Endothelial cell (in vitro differentiated cells): ENCODE measurements at places on chromosomes 4 and X.

GRCh38 chrX:9429767-9430166 lies 35.1 kb upstream of the TBL1X start:
- no peak for DNase-seq

- no peak for DNase-seq
Measured at GRCh38 chrX:153468008-153468580, 2.3 kb downstream of the HAUS7 start.

DNA sequence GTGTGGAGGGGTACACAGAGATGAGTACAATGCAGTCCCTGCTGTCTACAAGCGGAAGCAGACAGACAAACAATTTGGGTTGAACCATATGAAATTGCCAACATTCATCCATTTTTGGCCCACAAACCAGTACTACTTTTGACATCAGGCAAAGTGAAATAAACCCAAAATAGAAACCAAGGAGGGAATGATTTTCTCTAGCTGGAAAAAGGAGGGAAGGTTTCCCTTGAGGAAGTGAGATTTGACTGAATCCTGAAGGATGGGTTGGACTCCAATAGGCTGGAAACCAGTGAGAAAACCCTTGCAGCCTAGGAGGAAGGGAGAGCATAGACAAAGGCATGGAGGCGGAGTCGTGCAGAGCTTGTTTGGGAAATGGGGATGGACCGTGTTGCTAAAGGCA lies 63.5 kb upstream of the PJA1 start:
- no peak for DNase-seq

DNA sequence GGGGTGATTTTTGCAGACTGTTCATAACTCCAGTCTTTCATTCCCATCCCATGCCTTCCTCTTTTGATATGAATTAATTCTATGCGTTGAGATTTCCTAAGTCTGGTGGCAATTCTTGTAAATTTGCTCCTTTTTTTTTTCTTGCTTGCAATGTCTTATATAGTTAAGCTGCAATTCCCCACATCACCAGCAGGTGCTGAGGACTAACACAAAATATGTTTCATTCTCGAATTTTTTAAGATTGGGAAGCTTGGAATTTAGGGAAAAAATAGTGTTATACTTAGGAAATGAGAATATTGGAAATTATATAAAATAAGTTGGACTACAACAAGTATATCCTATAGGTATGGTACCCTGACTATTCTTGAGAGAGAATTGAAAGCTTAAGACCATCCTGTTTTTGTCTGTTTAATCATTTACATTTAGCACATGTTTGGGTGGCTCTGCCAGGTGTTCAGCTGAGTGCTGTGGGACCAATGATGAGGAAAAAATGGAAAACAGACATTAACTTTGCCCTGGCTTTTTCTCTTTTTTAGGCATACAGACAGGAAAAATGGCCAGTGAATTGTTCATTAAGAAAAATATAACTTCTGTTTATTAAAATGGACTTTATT lies 30.2 kb downstream of the AFF2 start:
- DNase-seq, result no peak

GRCh38 chr4:147844781-147845180 lies 112.9 kb downstream of the ARHGAP10 start:
- DNase-seq, result no peak

GRCh38 chr4:79042079-79042674 lies 102.9 kb upstream of the PAQR3 start:
- peak; percentile 18 for DNase-seq

DNA sequence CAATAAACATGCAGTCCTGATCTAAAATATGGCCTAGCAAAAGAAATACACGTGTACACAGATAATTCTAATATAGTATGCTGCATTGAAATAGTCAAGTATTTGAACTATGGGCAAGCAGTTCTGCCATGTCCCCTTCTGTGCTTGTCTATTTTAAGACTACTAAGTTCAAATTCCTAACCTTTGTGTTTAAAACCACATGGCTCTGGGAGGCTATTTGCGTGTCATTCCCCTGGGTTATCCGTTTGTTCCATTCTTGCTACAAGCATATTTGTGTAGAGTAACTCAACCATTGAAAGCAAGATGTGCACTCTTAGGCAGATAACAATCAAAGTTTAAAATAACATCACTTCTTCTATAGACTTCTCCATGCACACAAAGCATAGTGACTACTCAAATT lies 25.4 kb upstream of the TBC1D1 start:
- no peak for DNase-seq

DNA sequence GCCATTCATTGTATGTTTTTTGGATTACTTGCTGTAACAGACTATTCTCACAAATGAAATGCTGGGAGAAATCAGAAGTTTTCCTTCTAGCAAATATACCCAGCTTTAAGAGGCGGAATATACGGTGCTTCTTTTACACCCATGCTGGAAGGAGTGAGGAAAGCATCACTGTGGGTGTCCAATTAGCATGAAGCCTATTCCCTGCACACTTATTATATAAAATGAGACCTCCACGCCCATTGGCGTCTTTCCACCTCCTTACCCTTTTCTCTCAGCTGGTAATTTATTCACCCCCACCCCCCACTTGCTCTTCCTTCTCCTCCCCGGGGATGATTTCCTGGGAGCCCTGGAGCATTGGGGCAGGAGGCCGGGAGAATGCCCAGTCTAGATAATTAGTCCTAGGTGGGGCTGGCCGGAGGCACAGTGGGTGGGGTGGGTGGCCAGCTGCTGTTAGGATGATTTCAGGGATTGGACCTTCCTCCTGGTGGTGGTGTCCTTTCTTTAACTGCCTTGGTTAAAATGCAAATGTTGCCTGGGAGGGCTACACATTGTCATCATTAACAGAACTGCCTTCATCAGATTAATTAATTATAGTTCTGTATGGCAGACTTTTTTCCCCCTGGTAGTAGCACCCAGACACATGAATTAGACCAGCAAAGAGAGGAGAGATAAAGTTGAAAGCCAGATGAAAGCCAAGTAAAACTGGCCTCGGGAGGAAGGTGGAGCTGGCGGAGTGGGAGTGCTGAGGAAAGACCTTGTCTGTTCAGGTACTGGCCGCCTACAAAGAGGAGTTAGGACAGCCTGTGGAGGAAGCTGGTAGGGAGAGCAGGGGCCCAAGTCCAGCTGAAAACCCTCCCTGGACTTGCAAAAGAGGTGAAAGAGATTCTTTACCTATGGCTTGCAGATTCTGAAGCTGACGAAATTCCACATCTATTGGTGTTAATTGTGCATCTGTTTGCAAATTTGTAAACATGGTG lies 11.4 kb downstream of the SHROOM2 start:
- no peak for DNase-seq

- DNase-seq, result no peak
Measured at GRCh38 chr4:125940426-125940825, 625.7 kb downstream of the FAT4 start.

DNA sequence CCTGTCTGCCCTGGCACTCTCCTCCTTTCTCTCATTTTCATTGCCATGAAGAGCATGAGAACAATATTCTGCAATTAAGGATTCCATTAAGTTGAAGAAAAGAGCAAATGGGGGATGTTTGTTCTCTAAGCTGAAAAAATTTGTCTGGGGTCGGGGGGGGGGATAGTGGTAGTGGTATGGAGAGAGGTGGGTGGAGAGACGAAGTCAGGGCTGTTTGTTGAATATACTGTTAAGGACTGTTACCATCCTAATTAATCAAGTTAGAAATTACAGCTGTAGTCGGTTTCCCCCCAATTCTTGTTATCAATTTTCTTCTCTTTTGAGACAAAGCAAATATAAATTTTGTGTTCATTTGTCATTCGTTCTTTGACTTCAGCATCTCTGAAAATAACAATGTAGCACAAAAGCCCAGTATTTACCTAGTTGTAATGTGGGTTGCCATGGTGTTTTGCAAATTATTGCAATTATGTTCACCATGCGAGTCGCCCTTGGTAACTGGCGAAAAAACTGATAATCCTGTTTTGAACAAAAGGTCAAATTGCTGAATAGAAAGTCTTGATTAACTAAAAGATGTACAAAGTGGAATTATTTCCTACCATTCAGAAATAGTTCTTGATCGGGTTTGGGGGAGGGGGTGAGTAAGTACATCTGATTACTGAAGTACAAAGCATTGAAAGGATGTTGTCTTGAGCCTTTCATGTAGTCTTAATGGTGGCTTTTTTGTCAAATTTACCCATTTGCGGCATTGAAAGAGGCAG lies 139.1 kb downstream of the ARX start:
- DNase-seq, result no peak

DNA sequence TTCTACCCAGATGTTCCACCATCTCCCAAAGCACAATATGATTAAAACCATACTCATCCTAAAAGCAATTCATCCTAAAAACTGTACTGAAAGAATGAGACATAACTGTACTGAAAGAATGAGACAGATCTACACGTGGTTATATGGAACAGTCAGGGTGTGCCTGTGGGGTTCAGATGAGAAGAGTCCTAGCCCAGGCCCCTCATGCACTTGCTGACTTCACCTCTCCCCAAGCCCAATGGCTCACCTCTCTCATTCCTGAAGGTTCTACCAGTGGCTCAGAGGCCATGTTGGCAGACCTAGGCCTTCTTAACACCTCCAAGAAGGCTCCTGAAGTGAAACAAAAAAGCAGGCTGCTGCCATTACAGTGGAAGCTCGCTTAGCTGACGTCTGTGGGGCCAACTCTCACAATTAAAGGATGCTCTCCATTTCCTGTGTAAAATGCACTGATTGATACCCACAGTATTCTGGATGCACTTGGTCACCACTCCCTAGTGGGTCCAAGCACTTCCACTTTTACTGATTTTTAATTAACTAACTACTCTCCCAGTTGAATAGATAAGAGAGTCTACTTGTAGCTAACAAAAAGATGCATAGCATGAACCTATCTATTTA lies 3.8 kb downstream of the PLAC1 start:
- DNase-seq, result no peak

DNA sequence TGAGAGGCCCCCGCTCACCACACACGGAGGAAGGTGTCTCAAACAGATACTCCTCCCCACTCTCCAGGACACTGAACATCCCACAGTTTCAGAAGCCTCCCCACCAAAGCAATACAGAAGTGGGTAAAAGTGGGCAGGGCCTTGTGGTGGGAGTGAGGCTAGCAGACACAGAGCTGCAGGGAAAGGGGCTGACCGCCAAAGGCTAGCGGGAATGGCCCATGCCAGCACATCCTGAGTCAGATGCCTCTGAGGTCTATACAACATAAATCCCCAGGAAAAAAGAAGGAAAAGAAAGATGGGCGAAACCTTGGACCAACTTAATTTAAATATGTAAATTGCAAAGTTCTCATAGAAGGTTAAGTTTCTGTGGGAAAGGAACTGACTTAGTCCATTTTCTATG lies 21.9 kb upstream of the ARHGAP10 start:
- DNase-seq, result no peak

- DNase-seq, result no peak
Measured at GRCh38 chr4:98679738-98680137, 21.3 kb upstream of the TSPAN5 start.

DNA sequence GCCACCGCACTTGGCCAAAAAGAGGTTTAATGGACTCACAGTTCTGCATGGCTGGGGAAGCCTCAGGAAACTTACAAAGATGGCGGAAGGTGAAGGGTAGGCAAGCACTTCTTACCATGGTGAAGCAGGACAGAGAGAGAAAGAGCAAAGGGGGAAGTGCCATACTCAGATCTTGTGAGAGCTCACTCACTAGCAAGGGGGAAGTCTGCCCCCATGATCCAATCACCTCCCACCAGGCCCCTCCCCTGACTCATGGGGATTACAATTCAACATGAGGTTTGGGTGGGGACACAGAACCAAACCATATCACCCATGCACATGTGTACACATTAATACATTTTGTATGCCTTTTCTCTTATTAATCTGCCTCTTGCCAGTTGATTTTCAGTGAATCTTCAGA lies 77.2 kb upstream of the HSD17B10 start:
- no peak for DNase-seq

GRCh38 chr4:126087101-126087500 lies 772.3 kb downstream of the FAT4 start:
- DNase-seq, result no peak

DNA sequence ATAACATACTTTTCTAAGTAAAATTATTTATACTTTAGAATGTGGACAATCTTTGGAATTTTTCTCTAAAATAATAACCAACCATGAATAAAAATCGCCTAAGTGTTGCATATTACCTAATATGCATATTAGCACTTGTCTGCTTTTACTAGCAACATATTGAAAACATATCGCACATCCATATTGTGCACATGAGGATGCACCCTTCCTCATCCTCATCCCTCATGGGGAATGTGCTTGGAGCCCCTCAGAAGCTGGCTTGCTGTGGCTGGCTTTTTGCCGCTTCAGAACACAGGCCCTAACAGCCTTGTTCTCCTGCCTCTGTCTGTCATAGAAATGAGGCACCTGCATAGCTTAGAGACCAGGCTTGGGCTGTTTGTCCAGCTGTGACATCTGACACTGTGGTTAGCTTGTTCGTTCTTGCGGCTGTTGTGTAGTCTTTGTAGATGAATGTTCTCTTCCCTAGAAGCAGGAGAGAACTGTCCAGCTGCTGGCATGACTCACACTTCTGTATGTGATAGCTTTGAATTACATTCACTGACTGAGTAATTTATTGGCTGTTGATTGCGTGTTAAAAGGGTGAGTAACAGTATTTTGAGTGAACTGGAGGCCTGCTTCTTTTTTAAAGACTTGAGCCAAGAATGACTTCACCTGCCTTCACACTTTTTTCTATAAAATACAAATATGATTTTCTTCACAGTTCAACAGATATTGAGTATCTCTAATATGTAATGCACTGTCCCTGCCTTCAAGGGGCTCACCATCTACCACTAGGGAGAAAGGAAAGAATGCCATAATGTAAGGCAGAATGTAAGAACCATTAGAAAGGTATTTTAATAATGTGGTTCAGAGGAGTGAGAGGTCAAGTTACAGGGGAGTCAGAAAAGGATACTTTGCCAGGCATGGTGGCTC lies 81.9 kb downstream of the HMGB2 start:
- no peak for DNase-seq

- no peak for DNase-seq
Measured at GRCh38 chrX:68443155-68443868, 10.0 kb upstream of the OPHN1 start.

- DNase-seq, result no peak
Measured at GRCh38 chrX:20663336-20663735, 396.6 kb upstream of the RPS6KA3 start.

DNA sequence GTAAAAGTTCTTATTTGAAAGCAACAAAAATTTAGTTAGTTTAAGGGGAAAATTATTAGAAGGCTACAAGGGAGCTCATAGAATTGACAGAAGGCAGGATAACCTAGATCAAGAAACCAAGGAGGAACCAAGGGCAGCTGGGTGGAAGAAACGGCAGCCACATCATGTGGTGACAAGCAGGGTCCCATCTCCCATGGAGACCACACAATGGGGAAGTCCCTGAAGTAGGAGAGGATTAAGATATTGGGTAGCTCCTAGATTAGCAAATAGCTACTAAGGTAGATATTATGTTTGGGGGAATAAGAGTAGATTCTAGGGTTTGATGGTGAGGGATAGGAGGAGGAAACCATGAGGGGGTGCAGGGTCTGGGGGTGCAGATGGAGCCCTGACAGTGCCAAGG lies 48.0 kb upstream of the TMEM154 start:
- DNase-seq, result no peak
